Muscle of leg (tissue), 16 donors: ENCODE measurements at places on chromosomes 4 and X. TPM values are rescaled to one million over a fixed set of nuclear protein-coding genes. Genes with fewer than 3 reads are reported as not detected.

The RBM46 gene
- 0.09 TPM for total RNA-seq

The VMA21 gene
- total RNA-seq = 26.9 TPM

The MAP7D2 gene
- total RNA-seq = 0.44 TPM

The CLDN2 gene
- 0.09 TPM for total RNA-seq

The BRS3 gene
- total RNA-seq = not detected
